ENCODE measurements at places on chromosomes 1 and 21.
A peak's percentile ranks its signal among the peaks of the same experiment; 100 is the strongest.

DNA sequence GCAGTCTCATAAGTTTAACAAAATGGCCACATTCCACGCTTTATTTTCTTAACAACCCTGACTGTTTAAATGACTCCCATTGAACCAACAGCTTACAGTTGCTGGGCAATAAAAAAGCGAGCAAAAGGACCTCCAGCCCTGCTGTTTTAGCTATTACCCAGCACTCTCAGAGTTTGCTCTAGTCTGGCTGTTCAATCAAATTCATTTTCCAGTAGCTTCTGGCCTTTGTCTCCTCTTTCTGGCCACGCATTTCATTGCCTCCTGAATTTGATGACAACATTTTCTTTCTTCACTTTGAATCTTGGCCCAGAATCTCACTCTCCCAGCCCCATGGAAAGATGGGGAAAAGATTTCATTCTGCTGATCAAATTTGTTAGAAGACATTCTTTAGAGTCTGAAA, 44.1 kb upstream of the DOCK7 start:
- no peak for DNase-seq

DNA sequence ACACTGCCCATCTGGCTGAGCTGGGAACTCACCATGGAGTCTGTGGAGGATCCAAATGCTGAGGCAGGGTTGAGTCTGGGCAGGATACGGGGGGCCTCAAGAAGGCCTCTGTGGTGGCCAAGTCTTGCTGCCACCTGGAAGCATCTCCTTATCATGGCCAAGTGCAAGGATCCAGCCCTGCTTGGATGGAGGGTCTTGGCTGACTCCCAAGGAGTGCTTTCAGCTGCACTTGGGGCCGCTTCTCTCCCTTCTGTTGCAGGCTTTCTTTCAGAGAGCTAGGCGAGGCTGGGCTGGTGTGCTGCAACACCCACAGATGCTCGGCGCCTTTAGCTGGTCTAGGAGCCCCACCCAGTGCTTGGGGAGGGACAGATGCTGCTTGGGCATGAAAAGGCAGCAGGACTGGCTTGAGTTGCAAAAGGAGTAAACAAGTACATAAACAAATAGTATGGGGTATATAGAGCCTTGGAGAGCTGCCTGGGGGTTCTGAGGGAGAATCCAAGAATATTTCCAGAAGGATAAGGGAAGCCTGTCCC, at the start of gene THEM5:
THEM5 (minus strand) TSS at position 302 of the 533 bp plus-strand sequence; CDS start at position 155, 147 bp downstream.
- DNase-seq, result no peak

GRCh38 chr1:245572709-245573108, 417.9 kb downstream of the KIF26B start:
- DNase-seq, result no peak

DNA sequence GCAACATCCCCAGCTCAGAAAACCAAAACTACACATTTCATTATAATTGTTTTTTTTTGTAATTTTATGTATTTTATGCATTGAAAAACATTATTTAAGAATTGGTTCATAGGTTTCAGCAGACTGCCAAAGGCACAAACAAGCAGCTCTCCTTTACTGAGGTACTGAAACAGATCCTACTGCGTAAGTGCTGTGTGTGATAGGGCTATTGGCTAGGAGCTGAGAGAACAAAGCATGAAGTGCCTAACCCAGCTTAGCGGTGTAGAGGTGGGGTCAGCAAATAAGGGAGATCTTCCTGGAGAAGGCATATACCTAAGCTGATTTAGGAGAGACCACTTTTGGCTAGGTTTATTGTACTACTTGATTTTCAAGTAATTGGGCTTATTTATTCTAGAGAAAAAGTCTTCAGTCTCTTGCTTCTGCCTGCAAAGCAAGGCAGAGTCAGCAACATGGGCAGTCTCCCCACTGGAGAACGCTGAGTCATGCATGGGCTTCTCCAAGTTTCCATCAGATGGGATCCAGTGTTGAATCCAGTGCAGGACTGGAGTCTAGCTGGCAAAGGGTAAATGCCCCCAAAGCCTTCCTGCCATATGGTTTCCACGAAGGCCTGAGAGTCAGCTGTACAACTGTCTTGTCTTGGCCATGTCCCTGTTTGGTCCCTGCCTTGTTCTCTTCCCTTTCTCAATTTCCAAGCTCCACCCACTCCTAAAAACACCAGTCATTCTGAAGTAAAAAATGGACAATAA, 18.0 kb upstream of the YTHDF2 start:
- DNase-seq, result no peak

DNA sequence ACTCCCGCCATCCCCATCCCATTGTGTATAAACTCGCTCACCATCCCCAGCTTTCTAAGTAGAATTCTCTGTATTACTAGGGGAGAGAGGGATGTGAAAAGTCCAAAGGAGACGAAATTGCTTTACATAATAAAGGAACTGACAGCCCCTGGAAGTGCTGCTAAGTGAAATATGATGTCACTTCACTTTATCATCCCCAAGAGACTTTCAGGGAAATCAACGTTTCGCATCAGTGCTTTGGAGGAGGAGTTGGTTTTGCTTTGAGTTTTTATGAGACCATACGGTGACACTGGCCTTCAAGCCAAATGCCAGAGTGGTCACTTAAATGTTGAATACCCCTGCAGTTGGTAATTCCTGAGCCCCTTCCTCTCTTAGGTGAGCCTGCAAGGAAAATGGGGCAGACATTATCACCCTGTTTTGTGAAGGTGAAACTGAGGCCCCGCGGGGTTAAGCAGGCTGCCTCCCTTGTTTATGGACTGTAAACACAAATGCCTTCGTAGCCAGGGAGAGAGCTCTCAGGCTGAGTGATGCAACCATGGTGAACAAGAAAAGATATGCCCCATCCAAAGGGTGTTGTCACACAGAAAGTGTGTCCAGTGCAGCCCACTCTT, 58.4 kb upstream of the KAZN start:
- DNase-seq, result no peak

- DNase-seq, result no peak
These were observed 32.0 kb upstream of the TTC22 start for GRCh38 chr1:54833121-54833520.

DNA sequence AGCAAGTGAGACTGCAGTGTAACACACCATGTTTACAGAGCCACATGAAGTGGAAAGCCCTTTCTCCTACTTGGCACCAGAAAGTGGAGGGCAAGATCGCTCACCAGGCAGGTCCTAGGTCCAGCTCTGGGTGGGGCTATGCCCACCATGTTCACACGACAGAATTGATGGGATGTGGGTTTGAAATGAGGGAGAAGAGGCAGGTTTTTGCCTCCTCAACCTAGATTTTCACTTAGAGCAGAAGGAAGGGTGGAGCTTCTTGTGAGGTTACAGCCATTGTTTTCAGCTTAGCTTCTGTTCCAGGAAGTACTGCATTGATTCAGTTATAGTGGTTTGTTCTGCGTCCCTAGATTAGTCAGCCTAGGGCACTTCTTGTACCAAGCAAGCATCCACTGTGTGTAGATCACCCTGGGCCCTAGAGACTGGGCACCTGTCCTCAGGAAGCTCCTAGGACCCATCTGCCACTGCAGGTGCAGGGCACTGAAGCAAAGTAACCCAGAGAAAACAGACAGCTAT, 2.3 kb downstream of the CD53 start:
- DNase-seq, result peak; percentile 47

DNA sequence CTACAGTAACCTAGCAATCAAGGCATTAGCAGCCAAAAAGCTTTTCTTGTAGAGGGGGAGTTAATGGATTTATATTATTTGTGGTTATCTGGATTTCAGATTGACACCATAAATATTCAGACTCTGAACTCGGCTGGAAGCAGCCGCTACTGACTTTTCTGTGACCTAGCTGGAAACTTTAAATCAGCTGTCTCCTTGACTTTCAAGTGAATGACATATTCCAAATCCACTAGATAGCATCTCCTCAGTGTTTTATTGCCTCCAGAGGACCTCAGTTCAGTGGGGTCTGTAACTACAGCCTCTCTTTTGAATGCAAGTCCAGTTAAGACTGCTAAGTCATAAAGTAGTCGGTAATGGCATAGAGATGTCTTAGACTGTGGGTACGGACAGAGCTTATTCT, 448.5 kb downstream of the NUF2 start:
- no peak for DNase-seq

DNA sequence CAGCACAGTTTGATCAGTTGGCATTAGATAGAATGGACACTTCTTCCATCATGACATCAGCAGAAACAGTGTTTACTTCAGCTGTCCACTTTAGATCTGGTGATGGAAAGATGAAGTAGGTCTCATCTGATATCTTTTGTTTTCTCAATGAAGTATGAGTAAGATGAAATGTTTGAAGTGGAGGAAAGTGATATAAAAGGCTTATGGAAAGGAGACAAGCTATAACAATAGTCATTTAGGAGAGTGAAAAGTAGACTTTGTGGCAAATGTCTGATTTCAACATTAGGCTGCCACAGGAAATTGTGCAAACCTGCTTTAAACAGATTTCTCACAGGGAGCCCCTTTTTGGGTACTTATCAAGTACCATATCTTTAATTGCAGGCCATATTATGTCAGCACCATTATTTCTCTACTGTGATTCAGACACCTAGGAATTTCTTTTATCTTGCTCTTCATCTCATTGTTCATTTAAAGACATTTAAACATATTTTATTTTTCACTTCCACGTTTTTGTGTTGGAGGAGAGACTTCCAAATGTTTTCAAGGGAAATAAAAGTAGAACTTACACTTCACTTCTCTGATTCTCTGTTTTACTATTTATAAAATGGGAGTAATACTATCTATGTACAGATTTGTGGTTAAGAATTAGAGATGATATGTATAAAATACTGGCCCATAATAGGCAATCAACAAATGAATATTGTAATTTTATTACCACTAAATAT, 18.1 kb downstream of the PDC start:
- DNase-seq, result no peak

GRCh38 chr1:15523104-15524020, 653 bp downstream of the CASP9 start:
- no peak for DNase-seq

DNA sequence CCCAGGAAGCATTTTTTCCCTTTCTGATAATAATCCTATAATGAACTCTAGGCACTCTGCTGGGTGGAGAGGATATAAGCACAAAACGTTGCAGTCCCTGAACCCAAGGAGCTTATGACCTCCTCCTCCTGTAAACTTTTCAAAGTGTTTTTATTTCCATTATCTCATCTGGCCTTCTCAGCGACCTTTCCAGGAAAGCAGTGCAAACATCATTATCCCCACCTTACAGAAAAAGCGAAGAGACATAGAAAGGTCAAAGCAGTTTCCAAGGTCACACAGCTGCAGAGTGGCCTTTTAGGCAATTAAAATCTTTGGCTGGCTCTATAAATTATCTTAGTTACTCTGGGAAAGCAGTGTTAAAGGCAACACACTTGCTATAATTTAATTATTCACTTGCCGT, 63.8 kb downstream of the OLFML3 start:
- no peak for DNase-seq

GRCh38 chr1:31727195-31727594, 23.4 kb upstream of the COL16A1 start:
- no peak for DNase-seq

GRCh38 chr1:37817481-37817880, 9.5 kb upstream of the YRDC start:
- DNase-seq, result no peak

DNA sequence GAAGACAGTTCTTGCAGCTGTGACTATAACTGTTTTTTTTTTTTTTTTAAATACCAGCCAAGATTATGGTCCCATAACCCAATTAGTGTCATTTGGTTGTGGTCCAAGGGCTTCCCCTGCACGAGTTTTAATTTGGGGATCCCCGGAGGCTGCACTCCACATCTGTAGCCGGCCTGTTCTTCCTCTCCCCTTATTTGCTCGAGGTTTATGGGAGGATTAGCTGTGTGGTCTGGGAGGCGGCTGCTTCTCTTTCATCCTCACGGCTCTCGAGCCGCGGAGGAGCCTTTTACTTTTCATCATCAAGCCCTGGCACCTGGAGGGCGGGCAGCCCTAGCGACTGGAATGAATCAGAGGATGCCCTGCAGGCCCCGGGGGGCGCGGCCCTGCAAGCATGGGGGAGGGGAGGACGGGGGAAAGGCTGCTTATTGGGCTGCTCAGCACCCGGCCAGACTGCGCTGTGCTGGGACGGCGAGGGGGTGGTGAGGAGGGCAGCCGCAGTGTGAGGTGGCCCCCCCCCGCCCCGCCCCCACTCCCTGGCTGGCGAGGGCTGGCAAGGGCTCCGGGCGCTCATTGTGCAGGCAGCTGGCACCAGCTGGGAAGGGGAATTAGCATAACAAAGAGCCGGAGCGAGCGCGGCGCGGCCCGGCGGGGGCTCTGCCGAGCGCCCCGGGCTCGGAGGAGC, 18.5 kb downstream of the SERTAD4 start:
- no peak for DNase-seq

GRCh38 chr1:160646180-160646579, 664 bp downstream of the SLAMF1 start:
- no peak for DNase-seq

GRCh38 chr1:56713112-56713511, 68.0 kb downstream of the PRKAA2 start:
- no peak for DNase-seq

DNA sequence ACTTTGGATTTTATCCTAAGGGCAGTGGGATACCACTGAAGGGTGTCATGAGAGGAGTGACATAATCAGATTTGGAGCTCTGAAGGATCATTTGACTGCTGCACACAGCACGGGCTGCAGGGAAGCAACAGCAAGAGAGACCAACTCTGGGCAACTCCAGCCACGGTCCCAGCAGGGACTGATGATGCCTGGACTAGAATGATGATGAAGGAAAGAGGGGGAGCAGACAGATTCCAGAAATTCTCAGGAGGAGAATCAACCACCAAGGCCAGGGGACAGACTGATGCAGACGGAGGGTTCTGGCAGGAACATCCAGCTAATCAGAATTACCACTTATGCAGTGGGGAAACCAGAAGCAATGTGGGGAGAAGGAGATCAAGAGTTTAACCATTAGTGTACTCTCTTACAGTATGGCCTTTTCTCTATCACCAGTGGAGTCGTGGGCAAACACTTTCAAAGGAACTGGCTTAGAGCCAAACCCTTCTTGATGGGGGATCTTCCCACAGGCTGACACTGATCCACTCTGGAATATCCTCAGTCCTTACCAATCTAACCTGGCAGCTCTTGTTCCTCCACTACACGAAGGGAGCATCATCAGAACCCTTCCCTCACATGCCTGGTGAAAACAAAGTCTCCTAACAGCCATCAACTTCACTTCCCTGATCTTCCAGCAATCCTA, 3.3 kb downstream of the URB1 start:
- no peak for DNase-seq

- no peak for DNase-seq
These were observed 45.0 kb upstream of the SLC44A5 start for GRCh38 chr1:75655931-75656330.

DNA sequence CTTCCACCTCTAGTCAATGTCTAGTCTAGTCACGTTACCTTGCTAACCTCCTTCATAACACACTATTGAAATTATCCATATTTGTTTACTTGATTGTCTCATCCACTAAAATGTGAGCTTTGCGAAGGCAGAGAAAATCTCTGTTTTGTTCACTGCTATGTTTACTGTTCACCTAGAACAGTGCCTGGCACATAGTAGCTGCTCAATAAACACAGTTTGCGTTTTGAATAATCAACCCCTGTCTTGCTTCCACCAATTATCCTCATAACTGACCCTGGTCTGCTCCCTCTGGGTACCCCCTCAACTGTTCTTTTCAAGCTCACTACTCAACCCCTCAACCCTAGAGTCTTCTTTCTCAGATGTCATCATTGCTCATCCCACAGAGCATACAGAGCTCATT, 36.5 kb upstream of the NGF start:
- DNase-seq, result no peak

- no peak for DNase-seq
These were observed 40.5 kb downstream of the SLC5A9 start for GRCh38 chr1:48263041-48263440.

Data from stimulated activated CD4-positive, alpha-beta T cell treated with anti-CD3 and anti-CD28 coated beads, Interleukin-4, amount 100 ng/mL, for 4 hours (primary cell).